Thyroid gland (tissue), 4 donors: ENCODE measurements at places on chromosomes 5 and 9. TPM values are rescaled to one million over a fixed set of nuclear protein-coding genes. Genes with fewer than 3 reads are reported as not detected.

The C5orf52 gene
- total RNA-seq: not detected

The IL3 gene
- not detected for total RNA-seq

GRCh38 chr5:140883927-140884697, 2.2 kb downstream of the PCDHA13 start:
- DNase-seq: no peak

GRCh38 chr9:127854960-127855359, 502 bp upstream of the ENG start:
- no peak for DNase-seq

GRCh38 chr5:122390694-122391093, 78.7 kb downstream of the SNCAIP start:
- DNase-seq: no peak
